Hippocampal formation (tissue), 2 donors: ENCODE measurements at places on chromosomes 6 and 20.

DNA sequence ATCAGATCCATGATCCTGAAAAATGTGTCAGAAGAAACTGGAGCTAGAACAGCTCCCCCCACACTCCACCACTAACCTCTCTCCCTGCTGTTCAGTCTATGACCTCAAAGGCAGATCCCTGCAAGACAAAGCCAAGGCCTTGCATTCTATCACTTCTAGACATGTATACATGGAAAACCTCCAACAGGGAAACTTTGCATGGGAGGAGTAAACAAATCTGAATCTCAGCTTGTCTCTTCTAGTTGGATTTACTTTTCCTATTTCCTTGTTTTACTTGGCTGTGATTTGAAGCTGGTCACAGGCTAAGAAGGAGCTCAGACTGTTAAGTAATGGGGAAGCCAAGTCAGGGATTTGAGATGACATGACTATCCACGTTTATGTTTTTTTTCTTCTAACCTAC lies 456.8 kb upstream of the CHD6 start:
- no peak for DNase-seq

- no peak for DNase-seq
Observed at GRCh38 chr20:1700990-1701389, 43.4 kb upstream of the SIRPG start.

- no peak for DNase-seq
Observed at GRCh38 chr6:51490101-51490500, 597.3 kb downstream of the PKHD1 start.

DNA sequence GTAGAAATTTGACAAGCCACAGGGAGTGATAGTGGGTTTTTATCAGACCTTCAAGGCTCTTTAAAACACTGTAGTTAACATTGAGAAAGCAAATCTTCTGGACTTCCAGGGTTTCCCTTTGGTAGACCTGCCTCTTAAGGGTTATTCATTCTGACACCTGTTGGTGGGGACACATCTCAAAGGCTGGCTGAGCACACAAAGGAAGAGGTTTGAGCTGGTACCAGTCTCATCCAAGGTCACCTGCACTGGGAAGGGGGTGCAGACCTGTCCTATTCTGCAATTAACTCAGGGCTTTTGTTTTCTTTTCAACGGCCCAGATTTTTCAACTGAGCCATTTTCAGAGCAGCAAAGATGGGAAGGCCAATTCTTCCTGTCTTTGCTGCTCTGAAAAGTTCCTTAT lies 45.6 kb downstream of the EDN1 start:
- DNase-seq, result no peak

DNA sequence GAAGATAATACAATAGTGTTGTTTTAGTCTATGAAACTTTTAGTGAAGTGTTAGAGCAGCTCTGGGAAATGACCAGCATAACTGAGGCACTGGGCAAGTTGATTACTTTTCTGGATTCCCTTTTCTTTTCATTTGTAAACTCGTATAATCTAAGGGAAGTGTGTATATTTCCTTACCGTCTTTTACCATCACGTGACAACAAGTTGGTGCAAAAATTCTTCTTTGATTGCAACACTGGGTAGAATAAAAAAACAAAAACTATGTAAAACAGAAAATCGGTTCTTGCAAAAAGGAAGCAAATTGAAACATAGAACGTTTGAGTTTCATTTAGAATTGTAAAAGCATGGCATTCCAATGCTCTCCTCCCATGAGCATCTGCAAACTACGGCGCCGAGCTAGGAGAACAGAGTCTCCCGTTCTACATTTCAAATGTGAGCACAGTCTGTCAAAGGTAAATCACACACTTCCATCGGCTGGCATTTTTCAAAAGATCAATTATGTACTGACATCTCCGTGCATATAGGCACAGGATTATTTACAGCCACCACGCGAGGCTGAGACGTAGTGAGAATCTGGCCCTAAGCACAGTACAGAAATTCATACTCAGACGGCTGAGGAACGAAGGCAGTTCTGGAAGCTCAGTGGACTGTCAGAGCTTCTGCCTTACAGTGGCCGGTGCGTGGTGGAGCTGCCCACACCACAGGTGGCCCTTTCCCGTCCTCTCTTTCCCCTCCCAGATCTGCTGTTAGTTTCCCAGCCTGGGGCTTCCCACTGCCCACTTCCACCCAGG lies 314.0 kb downstream of the BMP7 start:
- no peak for DNase-seq

DNA sequence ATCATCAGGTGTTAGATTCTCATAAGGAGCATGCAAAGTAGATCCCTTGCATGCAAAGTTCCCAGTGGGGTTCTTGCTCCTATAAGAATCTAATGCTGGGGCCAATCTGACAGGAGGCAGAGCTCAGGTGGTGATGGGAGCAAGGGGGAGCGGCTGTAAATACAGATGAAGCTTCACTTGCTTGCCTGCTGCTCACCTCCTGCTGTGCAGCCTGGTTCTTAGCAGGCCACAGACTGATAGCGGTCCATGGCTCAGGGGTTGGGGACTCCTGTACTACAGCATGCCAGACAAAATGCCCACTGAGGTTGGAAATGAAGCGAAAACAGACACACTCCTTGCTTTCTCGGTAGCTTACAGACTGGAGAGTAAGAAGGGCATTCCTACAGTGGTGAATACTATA lies 386.8 kb downstream of the PLCB1 start:
- DNase-seq, result no peak

- DNase-seq, result no peak
Observed at GRCh38 chr20:37901654-37902503, 1.0 kb upstream of the VSTM2L start.

DNA sequence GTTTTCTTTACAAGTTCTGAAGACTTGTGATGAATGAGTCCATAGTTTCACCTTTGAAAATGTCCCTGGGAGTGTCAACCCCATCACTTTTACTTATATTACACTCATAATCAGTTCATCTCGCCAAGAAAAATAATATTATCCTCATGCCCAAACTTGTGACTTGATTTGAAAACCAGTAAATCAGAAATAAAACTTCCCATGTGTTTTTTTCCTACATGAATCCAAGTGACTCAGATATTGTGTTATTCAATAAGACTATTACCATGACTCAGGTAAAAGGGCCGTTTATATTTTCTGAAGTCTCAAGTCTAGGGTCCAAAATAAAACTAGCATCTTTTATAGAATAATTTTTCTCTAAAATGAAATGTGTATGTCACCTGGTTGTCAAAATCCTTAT lies 15.8 kb upstream of the CYP24A1 start:
- DNase-seq, result no peak

DNA sequence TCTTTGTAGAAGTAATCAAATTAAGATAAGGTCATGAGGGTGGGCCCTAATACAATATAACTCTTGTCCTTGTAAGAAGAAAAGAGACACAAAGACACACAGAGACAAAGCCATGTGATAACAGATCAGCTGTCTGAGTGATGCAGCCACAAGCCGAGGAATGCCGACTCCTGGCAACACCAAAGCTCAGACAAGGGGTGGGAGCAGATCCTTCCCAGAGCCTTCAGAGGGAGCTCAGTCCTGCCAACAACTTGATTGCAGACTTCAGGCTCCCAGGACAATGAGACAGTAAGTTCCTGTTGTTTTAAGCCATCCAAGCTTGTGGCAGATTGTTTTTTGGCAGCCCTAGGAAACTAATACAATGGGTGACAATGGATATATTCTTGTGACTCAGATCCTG lies 325.0 kb upstream of the AGPAT4 start:
- no peak for DNase-seq

DNA sequence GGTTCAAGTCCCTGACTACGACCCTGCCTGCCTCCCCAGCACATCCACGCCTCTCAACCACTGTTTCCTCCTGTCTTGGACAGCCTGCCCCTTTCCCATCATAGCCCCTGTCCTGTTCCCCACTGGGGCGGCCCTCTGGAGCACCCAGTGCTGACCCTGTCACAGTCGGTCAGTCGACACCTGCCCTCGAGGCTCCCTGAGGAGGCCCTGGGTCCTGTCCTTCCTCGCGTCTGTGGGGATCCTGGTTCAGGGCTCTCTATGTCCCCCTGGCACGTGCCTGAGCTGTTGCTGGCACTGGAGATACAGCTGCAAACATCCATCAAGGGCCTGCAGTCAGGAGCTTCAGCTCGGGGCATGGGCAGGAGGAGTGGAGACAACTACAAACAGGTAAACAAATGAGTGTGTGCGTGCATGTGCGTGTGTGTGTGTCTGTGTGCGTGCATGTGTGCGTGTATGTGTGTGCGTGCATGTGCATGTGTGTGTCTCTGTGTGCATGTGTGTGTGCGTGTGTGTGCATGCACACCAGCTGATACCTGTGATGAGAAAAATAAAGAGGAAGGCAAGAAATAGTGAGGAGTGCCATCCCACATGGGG lies 132.8 kb downstream of the PHACTR3 start:
- no peak for DNase-seq
